Pulmonary artery endothelial cell (primary cell): ENCODE measurements at places on chromosomes 4 and X. TPM values are rescaled to one million over a fixed set of nuclear protein-coding genes. Genes with fewer than 3 reads are reported as not detected.

Gene XPNPEP2
- not detected in 2 replicates for total RNA-seq

GRCh38 chrX:144335402-144335801 is 451.5 kb downstream of the UBE2NL start:
- no peak for DNase-seq

DNA sequence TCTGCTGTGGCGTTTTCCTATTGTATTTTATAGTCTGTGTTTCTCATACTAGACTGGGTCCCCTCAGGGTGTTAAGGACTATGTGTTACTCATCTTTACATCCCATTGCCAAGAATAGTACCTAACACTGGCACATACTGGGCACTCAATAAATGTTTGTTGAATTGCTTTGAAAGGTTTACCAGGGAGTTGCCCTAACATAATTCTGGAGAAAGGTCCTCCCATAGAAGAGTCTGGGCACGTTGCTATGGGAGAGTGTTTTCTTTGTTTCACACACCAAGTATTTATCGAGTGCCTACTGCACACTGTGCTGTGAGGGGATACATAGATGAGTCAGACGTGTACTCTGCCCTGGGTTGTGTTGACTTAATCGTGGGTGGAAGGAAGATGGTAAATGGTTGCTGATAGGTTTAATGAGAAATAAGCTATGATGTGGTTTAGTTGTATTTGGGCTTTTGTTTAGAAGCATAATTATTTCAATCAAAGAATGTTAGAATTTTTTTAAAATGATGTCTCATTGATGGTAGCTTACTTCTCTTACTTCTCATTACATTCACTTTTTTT is 42.9 kb downstream of the AFF1 start:
- DNase-seq: peak; percentile 82

Gene VSIG4
- total RNA-seq: not detected in 2 replicates

Gene HERC6
- total RNA-seq: 5.9 and 7.2 TPM in 2 replicates

Gene IL21
- total RNA-seq: not detected in 2 replicates

DNA sequence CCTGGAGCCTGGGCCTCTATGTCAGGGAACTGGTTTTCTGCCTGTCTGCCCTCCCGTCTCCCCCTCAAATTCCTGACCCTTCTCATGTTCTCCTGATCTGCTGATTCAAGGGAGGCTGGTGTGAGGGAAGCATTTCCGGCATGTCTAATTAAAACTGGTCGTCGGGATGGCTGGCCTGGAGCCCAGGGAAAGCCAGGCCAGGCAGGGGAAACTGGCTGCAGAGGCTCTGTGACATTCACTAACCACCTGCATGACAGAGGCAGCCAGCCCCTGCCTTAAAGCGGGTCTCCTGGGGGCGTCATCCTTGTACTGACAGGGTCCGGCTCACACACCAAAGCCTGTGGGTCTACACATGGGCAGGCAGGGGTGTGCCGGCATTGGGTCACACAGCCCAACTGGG is 35.2 kb downstream of the ABLIM2 start:
- no peak for DNase-seq

DNA sequence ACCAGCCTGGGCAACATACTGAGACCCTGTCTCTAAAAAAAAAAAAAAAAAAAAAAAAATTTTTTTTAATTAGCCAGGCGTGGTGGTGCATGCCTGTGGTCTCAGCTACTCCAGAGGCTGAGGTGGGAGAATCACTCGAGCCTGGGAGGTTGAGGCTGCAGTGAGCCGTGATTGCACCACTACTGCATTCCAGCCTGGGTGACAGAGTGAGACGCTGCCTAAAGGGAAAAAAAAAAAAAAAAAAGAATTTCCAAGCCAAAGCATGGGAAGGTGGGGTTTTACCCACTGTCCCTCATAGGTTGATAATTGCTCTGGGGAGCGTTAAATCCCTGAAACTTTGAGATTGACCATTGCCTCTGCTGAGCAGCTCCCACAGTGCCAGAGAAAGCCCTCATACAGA is 427.5 kb downstream of the BCOR start:
- no peak for DNase-seq

GRCh38 chrX:130545796-130546195 is 144.0 kb downstream of the RBMX2 start:
- no peak for DNase-seq

DNA sequence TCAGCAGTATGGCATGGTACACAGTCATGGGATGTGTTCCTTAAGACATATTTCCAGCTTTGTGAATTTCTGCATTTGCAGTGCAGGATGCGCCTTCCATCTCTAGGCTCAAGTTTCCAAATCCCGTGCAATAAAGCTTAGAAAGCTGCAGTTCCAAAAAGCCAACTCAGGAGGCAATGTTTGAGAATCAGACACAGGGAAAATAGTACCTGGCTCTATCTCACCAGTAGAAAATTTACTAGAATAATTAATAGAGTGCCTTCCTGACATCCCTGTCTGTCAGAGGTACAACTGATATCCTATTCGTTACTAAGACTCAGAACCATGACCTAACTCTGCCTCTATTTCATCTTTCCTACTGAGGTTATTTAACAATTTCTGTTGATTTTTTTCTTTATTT is 1333.0 kb downstream of the PCDH19 start:
- no peak for DNase-seq

GRCh38 chr4:15106399-15106798 is 104.1 kb downstream of the CPEB2 start:
- DNase-seq: no peak

GRCh38 chr4:120694973-120695372 is 227.6 kb downstream of the PRDM5 start:
- DNase-seq: peak; percentile 43

- DNase-seq: no peak
Measured at GRCh38 chrX:136047969-136048368, 62.7 kb downstream of the SLC9A6 start.

GRCh38 chrX:118675966-118676349 is 51.4 kb upstream of the IL13RA1 start:
- DNase-seq: no peak

DNA sequence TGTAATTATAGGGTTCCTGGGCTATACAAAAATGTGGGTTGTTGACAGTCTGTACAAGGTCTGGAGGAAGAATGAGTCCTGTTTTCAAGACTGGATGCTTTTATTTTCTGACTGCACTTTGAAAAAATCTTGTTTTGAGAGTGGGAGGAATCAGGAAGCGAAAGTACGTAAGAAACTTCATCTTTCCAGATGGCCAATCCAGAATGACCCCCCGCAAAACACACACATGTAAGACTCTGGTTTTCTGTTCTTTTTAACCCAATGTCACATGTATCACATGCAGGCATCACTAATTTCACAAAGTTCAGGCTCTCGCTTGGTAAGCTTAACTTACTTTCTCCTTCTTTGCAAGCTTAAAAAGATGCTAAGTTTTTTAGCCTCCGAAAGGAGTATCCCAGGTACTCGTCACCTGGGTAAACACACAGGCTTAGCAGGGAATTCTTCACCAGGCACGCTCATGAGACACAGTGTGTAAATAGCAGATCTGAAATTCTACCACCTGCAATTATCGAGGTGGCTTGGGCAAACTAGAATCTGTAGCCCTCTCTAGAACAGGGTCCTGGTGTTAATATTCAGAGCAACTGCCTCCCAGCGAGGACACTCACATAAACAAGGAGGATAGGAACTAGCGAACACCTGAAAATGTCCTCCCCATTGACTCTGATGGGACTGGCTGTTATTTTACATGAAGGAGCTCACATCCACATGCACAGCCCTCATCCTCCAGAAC is 90.7 kb downstream of the NSUN7 start:
- no peak for DNase-seq

DNA sequence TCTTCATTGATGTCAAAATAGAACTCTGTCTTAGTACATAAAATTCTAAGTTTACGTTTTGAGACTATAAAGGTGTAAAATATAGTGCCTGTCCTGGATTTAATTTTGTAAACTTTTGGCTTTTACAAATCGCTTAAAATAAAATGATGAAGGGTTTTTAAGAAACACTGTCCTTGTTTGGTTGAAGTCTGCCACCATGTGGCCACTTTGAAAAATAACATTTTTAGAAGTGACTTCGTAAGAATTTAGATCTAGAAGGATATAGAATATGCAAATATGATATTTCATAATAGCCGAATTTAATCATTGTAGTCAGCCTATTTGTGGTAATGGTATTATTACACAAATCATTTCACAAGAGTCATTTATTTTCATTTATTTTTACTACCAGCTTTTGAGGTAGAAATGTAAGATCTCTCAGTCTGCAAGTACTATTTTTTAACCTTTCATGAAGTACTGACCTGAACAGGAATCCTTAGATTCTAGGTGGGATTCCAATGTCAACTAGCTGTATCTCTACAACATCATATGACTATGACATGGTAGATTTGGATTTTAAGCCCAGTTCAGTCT is 31.0 kb upstream of the FAT4 start:
- DNase-seq: no peak

DNA sequence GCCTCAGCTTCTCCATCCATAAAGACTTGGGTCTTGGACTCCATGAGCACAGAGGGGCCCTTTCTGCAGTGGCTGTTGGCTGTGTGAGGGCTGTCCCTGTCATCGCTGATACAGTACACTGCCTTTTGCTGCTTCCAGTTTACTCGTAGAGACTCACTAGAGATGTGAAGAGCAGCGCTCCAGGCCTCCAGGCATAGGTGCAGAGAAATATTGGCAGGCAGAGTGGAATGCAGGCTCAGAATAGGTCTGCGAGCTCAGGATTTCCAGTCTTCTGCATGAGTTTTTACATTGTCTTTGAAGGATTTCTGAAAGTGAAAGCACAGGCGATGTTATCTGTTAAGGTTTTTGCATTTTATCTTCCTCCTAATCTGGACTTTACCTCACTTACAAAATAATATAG is 97.4 kb downstream of the AASDH start:
- DNase-seq: no peak

DNA sequence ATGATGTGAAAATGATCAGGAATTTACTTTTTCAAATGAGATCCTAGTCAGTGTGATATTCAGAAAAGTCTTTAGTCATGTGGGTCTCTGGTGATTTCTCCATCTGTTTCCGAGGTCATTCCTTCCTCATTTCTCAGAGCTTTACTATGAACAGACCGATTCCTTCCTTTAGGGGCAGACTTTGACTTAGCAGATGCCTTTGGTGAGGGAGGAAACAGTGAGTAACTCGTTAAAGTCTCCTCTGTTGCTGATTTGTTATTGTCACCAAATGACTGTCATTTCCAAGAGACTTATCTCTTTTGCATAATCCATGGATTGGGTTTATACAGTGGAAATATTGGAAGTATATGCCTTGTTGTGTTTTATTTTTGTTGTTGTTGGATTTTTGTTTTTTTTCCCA is 76.2 kb upstream of the CD99 start:
- peak; percentile 77 for DNase-seq

GRCh38 chr4:146232131-146232722 is 17.9 kb downstream of the REELD1 start:
- DNase-seq: no peak

Gene NCAPG
- total RNA-seq: 31.1 and 57.1 TPM in 2 replicates

DNA sequence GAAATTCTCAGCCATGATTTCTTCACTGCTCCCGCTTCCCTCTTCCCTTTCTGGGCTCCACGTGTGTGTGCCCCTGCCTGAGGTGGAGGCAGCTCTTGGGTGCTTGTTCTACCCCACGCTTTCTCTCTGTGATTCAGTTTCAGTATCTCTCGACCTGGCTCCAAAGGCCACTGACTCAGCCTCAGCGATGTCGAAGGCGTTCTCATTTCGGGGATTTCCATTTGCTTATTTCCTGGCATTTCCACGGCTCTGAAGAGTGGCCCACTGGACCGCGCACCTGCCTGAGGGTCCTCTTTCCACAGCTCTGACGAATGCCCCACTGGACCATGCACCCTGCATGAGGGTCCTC is 52.4 kb downstream of the GAK start:
- no peak for DNase-seq

DNA sequence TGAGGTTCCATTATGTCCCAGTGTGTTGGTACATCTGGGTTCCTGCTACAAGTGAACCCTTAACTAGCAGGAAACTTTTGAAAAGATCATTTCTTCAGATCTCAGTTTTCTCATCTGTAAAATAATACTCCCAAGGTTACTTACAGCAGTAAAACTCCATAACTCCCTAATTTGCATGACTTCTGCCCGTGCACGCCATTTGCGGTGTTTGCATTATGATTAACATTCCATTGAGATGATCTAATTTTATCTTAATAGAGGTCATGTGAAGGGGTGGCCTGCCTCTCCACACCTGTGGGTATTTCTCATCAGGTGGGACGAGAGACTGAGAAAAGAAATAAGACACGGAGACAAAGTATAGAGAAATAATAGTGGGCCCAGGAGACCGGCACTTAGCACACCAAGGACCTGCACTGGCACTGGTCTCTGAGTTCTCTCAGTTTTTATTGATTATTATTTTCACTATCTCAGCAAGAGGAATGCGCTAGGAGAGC is 219.8 kb downstream of the TLL1 start:
- DNase-seq: no peak

- DNase-seq: no peak
Measured at GRCh38 chr4:185305979-185306442, 89.7 kb downstream of the LRP2BP start.

GRCh38 chr4:109989618-109990017 is 76.9 kb downstream of the EGF start:
- DNase-seq: no peak

- DNase-seq: no peak
Measured at GRCh38 chr4:134807231-134807745, 605.7 kb upstream of the PABPC4L start.

Gene S100G
- total RNA-seq: not detected in 2 replicates
